Activated CD8-positive, alpha-beta memory T cell treated with anti-CD3 and anti-CD28 coated beads, Interleukin-2, amount 10 ng/mL, durations not matched to agents 7 days and 5 days (primary cell): ENCODE measurements at places on chromosomes 4 and X. TPM values are rescaled to one million over a fixed set of nuclear protein-coding genes. Genes with fewer than 3 reads are reported as not detected.
A peak's percentile ranks its signal among the peaks of the same experiment; 100 is the strongest.

Gene ANOS1
- total RNA-seq, result not detected

Gene CCKAR
- total RNA-seq, result not detected

Gene CC2D2A
- not detected for total RNA-seq

Gene POU3F4
- total RNA-seq, result not detected

Gene GAGE12F
- not detected for total RNA-seq

Gene NLGN4X
- total RNA-seq, result not detected

Gene TXK
- total RNA-seq, result 24.0 TPM

Gene CENPVL2
- not detected for total RNA-seq

Gene RAB9B
- total RNA-seq, result 0.26 TPM

Gene ACTRT1
- total RNA-seq, result not detected

Gene ZMAT1
- total RNA-seq, result 1.6 TPM

- no peak for DNase-seq
These were observed 7.1 kb downstream of the TBX22 start for GRCh38 chrX:80021621-80022020.

GRCh38 chr4:144342949-144343760 lies 202.6 kb upstream of the GYPA start:
- DNase-seq, result peak; percentile 51

- DNase-seq, result no peak
These were observed 63.8 kb upstream of the TAPT1 start for GRCh38 chr4:16289897-16290554.

GRCh38 chr4:111639120-111639690 lies 506.0 kb upstream of the FAM241A start:
- no peak for DNase-seq

DNA sequence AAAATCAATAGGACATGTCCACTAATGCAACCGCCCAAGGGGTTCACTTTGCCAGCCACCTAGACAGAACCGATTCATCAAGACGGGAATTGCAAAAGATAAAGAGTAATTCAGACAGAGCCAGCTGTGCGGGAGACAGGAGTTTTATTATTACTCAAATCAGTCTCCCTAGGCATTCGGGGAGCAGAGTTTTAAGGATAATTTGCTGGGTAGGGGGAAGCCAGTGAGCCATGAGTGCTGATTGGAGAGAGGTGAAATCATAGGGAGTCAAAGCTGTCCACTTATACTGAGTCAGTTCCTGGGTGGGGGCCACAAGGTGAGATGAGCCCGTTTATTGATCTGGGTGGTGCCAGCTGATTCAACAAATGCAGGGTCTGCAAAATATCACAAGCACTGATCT lies 8.5 kb downstream of the TMEM184C start:
- no peak for DNase-seq

- DNase-seq, result no peak
These were observed 20.6 kb downstream of the VSIG4 start for GRCh38 chrX:66019310-66019652.

- DNase-seq, result no peak
These were observed 3.9 kb downstream of the MSMO1 start for GRCh38 chr4:165331359-165331758.

GRCh38 chr4:138188406-138189084 lies 53.6 kb downstream of the SLC7A11 start:
- no peak for DNase-seq

- no peak for DNase-seq
These were observed 224.6 kb downstream of the BCOR start for GRCh38 chrX:39873117-39873516.

DNA sequence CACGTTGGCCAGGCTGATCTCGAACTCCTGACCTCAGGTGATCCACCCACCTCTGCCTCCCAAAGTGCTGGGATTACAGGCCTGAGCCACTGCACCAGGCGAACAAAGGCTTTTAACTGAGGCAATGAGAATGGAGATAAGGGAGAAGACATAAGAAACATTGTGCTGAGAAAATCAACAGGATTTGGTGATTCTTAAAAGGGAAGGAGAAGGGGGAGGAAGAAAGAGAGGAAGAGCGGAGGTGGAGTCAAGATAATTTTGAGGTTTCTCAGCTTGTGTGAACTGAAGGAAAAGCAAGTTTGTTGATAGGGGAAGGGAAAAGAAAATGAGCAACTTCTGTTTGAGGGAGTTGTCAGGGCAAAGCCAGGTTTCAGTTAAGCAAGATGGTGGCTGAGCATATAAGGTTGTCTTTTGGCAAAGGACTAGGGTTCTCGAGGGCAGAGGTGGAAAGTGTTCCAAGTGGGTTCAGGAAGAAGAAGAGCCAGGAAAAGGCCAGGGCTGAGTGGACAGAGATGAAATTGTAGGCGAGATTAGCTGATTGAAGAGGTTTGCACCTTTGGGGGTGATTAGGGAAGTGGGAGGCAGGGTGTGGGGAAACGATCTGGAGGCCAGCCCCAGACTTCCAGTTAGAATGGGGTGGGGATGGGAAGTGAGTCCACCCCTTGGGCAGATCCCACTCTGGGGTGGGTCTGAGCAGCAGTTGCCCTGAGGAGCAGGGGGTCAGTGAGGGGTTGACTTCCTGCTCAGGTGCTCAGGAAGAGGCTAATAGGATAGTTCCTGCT lies 7.8 kb downstream of the DOCK11 start:
- DNase-seq, result no peak

DNA sequence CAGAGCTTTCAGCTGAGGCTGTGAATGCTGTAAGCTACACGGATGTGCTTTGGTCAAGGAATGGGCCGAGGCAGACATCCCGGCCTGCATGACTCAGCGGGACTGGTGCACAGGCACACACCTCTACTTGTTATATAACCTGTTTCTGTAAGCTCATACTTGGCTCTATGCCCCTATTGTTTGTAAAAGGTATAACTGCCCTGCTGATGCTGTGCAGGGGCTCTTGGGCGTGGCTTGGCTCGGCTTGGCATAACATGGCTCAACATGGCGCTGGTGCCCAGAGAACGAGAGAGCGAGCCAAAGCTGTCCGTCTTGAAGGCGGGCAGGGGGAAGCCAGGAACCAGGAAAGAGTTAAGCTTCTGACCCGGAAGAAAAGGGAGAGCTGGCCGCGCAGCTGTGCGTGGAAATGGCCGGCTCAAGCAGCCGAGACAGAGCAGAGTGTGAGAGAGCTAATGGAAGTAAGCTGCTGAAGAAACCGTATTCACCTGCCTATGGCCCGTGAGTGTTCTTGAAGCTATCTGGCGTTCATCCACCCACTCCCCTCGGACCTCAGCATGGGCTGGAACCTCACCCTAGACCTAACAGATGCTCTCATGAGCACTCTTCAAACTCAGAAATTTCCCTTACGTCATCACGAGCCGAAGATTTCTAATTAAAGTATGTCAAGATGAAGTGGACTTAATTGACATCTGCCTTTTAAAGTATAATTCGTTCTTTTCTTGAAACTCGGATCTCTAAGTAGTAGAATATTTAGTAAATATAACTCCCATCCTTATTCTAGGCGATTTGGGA lies 286.3 kb upstream of the AGA start:
- DNase-seq, result no peak

DNA sequence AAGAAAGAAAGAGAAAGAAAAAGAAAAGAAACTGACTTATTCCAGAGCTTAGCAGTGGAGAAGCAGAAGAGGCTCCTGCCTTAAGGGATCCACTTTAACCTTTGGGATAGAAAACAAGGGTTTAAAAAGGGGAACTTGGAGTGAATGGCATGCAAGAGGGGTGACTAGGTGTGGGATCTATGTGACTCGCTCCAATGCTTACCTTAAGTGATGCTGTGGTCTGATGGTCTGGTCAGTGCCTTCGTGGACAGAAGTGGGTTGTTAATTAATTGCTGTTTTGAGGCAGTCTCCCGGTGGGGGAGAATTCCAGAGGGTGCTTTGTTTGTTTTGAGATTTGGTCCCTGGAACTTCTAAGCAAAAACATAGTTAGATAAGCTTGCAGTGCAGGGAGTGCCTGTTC lies 21.1 kb upstream of the RHOXF1 start:
- no peak for DNase-seq

DNA sequence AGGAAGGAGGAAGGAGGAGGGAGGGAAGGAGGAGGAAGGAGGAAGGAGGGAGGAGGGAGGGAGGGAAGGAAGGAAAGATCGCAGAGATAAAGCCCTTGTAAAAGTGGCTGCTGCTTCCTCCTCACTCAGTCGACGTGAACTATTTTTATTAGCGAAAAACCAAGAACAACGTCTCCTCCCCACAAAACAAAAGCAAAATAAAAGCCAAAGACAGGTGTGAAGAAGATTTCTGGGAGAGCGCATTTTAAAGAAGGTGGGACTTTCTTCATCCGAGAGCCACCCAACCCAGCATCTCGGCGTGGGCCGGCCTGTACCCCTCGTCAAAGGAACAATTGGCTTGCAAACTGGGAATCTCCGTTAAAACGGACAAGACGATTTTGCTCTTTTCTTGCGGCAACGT lies 40.7 kb upstream of the ASMTL start:
- no peak for DNase-seq

- no peak for DNase-seq
These were observed 21.2 kb downstream of the USP53 start for GRCh38 chr4:119233750-119234149.

- DNase-seq, result no peak
These were observed 356.7 kb downstream of the STIM2 start for GRCh38 chr4:27217261-27217769.

DNA sequence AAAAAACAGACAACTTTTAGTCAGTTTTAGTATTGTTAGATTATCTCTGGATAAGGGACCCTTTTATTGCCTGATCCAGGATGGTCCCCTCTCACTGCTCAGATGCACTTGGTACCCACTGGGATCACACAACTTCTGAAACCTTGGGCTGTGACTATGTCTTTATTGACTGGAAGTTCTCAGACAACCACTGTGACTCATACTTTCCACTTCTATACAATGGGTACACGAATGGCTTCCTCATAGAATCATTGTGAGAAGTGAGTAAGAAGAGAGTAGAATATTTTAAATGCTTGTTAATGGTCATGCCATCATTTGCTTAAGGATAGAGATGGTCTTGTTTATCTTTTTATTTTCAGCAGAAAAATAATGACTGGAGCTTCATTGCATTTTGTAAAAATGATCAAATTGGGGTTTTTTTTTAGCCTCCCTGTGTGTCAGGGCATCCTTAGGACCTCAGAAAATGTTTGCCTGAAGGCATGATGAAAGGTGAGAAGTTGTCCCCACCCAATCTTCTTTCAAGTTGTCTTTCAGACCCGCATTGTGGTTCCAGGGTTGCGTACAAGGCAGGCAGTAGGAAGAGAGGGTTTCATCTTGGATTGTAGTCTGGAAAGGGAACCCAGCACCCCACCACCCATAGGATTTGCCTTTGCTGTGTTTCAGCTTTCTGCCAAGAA lies 115.1 kb downstream of the CPEB2 start:
- DNase-seq, result no peak

DNA sequence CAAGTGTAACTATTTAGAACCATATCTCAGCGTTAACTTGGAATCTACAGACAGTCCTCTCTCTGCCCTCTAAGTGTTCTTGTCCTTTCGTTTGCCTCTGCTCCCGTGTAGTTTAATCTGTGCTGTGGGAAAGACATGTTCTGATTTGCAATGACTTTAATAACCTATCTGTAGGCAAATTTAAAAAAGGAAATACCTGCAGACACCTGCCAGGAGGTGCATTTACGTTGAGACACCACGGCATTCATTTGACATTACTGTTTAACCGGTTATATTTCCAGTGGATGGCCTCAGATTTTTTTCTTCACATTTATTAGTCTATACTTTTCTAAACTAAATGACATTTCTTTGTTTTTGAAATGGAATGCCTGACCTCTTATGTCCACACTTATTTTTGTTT lies 997.9 kb upstream of the PCDH7 start:
- no peak for DNase-seq

GRCh38 chr4:173379929-173380328 lies 9.2 kb downstream of the SAP30 start:
- DNase-seq, result no peak

- DNase-seq, result peak; percentile 45
These were observed 6.7 kb upstream of the ERCC6L start for GRCh38 chrX:72245461-72246089.

DNA sequence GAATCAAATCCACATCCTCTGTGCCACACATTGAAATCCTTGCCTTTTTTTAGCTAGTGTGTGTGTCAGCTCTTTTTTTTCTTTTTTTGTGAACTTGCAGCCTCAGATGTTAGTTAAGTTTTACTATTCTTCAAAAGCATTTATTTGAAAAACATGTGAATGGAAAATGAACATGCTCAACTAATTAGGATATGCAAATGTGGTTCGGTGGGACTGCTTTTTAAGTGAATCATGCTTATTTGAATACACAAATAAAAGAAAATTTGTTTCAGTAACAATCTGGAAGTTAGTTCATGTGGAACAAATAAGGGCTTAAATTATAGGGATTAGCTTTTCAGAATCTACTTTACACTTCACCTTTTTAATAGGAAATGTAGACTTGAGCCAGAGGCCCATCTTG lies 751.5 kb upstream of the FAM241A start:
- DNase-seq, result no peak

DNA sequence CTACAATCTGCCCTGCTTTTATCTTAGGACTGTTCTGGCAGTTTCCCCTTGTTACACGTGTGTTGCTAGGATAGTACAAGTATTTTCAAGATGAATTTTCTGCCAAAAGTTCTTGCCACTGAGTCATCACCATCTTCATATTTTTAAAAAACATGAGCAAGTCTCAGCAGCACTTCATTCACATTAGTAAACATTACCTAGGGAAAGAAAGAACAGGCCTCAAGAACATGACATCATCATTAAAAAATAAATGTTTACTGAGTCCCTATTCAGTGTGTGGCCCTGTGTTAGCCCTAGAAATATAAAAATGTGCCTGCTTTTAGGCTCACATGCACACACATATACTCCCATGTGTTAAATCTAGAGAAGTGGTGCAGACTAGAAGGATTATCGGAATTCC lies 18.7 kb upstream of the GPC3 start:
- no peak for DNase-seq

DNA sequence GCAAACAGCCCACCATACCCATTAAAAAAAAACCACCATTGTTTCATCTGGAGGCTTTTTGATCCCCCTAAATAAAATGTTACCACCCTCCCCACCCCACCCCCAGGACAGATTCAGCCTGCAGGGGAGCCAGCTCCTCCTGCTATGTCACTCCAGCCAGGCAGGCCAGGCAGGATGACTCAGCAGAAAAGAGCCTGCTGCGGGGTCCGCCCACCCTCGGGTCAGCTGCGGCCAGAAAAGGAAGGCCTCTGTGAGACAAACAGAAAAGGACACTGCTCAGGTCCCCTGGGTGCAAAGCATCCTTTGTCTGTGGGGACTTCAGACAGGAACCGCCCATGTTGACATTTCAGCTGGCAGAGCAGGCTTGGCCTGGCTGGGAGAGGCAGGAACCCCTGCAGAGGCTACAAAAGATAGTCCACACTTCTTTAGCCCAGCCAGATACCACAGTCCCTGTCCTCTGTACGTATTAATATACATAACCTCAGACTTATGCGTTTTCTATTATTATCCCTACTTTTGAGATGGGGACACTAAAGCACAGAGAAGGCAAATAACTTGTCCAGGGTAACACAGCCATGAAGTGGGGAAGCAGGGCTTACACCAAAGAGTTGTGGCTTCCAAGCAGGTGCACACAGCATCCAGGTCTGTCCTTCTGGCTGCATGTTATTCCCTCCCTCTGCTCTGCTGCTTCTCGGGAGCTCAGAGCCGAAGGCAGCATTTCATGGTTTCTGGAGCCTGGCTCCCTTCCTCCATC lies 147.7 kb downstream of the CPEB2 start:
- peak; percentile 41 for DNase-seq

GRCh38 chr4:20645236-20645635 lies 55.0 kb upstream of the PACRGL start:
- DNase-seq, result no peak
